CD4-positive, alpha-beta memory T cell (primary cell): ENCODE measurements at places on chromosomes 16 and 17. TPM values are rescaled to one million over a fixed set of nuclear protein-coding genes. Genes with fewer than 3 reads are reported as not detected.

The CDH8 gene
- not detected for polyA plus RNA-seq

DNA sequence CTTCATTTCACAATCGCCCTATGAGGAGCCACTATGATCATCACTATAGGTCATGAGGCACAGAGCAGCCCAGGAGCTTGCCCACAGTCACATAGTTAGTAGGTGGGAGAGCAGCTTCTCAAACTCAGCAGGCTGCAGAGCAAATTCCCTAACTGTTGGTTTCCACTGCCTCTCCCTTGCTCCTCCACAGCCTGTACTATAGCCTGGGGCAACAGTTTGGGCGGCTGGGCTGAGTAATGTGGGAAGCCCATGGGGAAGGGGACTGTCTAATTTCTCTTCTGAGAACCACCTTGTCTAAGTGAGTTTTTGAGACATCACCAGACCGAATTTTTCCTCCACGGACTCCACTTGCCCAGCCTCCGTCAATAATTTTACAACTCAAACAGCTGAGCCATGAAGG, 73.4 kb upstream of the GPR139 start:
- H3K4me1 ChIP-seq, result no peaks in the 10 kb centered on the region
- no peak overlapping the region for H3K27ac ChIP-seq
- no peak for DNase-seq
- H3K27me3 ChIP-seq, result no peaks in the 10 kb centered on the region
- no peak overlapping the region for H3K4me3 ChIP-seq

- no peaks in the 10 kb centered on the region for H3K27me3 ChIP-seq
- no peaks in the 10 kb centered on the region for H3K4me1 ChIP-seq
- H3K36me3 ChIP-seq, result no peaks in the 10 kb centered on the region
- no peak overlapping the region for H3K27ac ChIP-seq
- no peak for DNase-seq
Observed at GRCh38 chr17:13046361-13046760, 28.5 kb upstream of the ELAC2 start.

- H3K4me1 ChIP-seq, result no peaks in the 10 kb centered on the region
- no peaks in the 10 kb centered on the region for H3K36me3 ChIP-seq
- no peak overlapping the region for H3K27ac ChIP-seq
- no peaks in the 10 kb centered on the region for H3K27me3 ChIP-seq
- no peak overlapping the region for H3K4me3 ChIP-seq
Observed at GRCh38 chr16:65098916-65099315, 22.9 kb downstream of the CDH11 start.

GRCh38 chr16:82264756-82265155, 94.7 kb upstream of the MPHOSPH6 start:
- H3K4me3 ChIP-seq, result no peak overlapping the region
- no peaks in the 10 kb centered on the region for H3K36me3 ChIP-seq
- H3K27ac ChIP-seq, result no peak overlapping the region
- H3K27me3 ChIP-seq, result no peaks in the 10 kb centered on the region
- no peaks in the 10 kb centered on the region for H3K4me1 ChIP-seq
- no peak for DNase-seq
